ENCODE measurements at places on chromosomes 3 and 15.

GRCh38 chr3:102113421-102114041 lies 264.2 kb downstream of the NFKBIZ start:
- no peak for DNase-seq

GRCh38 chr3:105857601-105858000 lies 11.2 kb downstream of the CBLB start:
- DNase-seq = no peak

DNA sequence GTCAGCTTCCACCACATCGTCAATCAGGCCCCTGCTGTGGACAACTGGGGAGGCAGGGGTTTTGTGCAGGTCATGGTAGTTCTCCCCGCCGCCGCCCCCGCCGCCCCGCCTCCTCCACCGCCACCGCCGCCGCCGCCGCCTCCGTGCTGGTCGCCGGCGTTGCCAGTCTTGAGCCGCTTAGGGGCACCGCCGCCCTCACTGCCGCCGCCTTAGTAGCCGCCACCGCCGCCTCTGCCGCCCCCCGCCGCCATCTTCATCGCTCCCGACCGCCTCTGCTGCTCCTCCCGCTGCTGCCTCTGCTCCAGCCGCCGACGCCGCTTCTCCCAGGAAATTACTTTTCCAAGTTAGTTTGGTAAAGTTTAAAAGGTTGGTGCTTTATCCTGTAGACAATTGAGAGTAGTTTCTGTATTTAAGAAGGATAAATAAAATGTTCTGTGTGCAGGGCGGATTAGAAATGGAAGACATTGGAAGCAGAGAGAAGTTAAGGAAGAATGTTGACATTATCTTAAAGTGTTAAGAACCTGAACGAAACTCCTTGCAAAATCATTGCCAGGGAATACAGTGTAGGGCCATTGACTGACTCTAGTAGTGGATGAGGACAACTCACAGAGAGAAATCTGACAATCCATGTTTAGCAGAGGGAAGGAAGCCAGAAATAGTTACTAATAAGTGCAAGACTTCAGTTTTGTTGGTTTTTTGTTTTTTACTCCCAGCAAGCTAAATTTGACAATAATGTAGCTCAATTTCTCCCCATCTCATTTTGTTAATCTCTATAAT lies 53.0 kb upstream of the GOLGA8A start:
- no peak for DNase-seq

- DNase-seq = no peak
These were observed 10.0 kb downstream of the TRPM1 start for GRCh38 chr15:31091481-31091880.

GRCh38 chr3:18847583-18848197 lies 300.6 kb upstream of the KCNH8 start:
- no peak for DNase-seq

- DNase-seq = no peak
These were observed 167.5 kb downstream of the GOLGA6L4 start for GRCh38 chr15:84402856-84403608.

GRCh38 chr3:112651071-112651470 lies 10.1 kb upstream of the CCDC80 start:
- DNase-seq = no peak

DNA sequence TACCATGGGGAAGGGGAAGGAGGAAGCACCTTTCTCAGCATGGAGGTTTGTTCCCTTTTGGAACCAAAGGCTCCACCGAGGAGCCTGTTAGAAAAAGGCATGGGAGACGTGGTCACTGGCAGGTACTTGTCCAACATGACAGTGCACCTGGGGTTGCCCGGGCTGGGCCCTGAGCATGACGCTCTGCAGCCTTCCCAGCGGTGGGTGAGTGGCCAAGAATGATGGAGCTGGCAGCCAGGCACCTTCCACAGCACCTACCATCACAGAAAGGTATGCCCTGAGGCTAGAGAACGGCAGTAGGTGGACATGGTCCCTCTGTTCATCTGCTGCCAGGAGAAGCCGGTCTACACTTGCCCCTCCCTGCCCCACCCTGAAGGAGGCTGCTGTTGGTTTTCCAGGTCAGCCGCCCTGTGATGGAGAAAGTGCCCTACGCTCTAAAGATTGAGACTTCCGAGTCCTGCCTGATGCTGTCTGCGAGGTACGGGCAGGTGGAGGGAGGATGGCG lies 29.0 kb upstream of the NR2C2 start:
- DNase-seq = no peak

- DNase-seq = no peak
These were observed 2.5 kb upstream of the MTMR14 start for GRCh38 chr3:9646800-9647152.

GRCh38 chr3:15206662-15207576 lies 873 bp downstream of the CAPN7 start:
- DNase-seq = peak; percentile 61

DNA sequence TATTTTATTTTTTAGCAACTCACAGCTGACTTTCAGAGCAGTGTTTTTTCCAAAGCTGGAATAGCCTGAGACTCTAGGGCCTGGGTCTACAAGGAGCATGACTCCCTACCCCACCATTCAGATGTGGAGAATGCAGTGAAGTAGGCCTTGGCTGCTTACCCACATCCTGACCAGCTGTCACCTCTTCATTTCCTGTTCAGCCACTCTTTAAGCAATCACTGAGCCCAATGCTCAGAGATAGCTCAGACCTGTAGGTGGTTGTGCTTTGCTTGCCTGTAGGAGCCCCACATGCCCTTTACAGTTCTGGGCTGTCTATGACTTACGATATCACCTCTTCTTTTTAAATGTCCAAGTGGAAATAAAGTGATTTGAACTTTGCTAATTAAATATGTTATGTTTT lies 148.1 kb downstream of the NEK11 start:
- no peak for DNase-seq

- no peak for DNase-seq
These were observed 308.4 kb downstream of the RPLP1 start for GRCh38 chr15:69760890-69761568.

DNA sequence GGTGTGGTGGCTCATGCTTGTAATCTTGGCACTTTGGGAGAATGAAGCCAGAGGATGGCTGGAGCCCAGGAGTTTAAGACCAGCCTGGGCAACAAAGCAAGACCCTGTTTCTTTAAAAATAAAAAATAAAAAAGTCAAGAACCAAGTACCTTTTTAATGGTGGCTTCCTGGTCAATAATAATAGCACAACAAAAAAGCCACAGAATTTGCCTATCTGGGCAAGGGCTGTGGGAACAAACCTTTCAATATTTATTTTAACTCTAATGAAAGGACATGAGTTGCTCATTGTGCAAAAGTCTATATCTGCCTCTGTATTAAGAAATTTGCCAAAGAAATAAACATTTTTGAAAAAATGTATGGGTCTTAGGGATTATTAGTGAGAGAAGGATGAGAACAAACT lies 2.1 kb downstream of the ZNF609 start:
- DNase-seq = no peak

- no peak for DNase-seq
These were observed 1027.3 kb downstream of the TUSC7 start for GRCh38 chr3:117736846-117737245.

- no peak for DNase-seq
These were observed 54.0 kb downstream of the DPH6 start for GRCh38 chr15:35491999-35492398.

DNA sequence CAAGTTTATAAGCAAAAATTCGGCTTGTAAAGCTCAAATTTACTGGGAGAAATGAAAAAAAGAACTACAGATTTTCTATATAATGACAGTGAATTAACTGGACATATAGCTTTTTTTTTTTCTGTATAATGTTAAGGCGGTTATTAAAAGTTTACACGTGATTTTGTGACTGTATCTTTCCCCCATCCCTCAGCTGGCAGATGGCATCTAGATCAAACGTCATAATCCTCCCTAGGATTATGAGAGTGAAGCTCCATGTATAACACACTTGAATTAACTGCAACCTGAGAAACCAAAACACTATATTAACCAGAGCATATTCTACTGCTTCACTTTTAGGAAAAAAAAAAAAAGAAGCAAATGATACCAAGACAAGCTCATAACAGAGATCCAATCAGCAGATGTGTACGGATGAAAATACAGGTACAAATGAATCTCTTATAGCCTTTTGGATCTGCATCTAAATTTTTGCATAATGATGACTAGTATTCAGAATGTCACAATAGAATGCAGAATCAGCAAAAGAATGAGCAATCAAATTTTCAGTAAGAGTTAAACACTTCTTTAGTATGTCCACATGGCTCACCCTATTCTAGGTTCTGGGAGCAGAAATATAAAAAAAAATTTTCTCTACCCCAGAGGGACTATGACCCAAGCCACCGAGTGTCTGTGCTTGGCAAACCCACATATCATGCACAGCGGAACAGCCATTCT lies 12.4 kb downstream of the MOBP start:
- DNase-seq = no peak

- no peak for DNase-seq
These were observed 223.6 kb upstream of the PDZRN3 start for GRCh38 chr3:73848173-73848906.

GRCh38 chr3:148500881-148501280 lies 196.8 kb upstream of the AGTR1 start:
- DNase-seq = no peak

GRCh38 chr15:77349666-77350065 lies 70.2 kb downstream of the PEAK1 start:
- DNase-seq = no peak

DNA sequence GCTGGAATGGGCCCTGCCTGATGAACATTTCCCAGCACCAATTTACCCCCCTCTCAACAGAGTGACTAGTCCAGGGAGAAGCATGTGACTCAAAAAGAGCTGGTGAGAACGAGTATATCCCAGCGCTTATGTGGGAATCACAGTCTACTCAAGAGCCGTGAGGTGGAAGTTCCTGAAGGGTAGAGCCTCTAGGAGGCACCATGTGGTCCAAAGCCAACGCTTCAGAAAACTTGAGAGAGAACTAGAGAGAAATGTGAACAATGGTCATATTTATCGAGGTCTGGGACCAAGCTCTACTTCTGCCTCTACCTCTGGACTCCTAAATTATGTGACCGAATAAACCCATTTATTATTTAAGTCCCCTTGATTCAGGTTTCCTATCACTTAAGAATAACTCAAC lies 111.0 kb upstream of the RAP2B start:
- DNase-seq = no peak

DNA sequence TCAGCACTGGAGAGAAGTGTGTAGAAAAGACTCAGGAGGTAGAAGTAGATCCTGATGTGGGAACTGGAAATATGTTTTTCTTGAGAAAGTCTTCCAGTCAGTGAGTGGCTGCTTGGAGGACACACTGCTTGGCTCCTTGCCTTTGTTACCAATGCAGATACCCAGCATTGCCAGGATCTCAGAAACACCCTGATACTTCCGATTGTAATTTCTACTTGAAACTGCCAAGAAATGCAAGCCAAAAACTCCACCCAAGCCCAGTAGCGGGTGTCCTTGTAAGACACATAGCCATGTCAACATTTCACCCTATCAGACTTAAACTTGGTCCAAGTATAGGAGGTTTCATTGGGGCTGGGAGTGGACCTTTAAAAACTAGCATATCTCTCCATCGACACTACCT lies 141.8 kb downstream of the ALDH1A2 start:
- DNase-seq = no peak

GRCh38 chr15:63582718-63583426 lies 14.3 kb upstream of the FBXL22 start:
- DNase-seq = no peak

DNA sequence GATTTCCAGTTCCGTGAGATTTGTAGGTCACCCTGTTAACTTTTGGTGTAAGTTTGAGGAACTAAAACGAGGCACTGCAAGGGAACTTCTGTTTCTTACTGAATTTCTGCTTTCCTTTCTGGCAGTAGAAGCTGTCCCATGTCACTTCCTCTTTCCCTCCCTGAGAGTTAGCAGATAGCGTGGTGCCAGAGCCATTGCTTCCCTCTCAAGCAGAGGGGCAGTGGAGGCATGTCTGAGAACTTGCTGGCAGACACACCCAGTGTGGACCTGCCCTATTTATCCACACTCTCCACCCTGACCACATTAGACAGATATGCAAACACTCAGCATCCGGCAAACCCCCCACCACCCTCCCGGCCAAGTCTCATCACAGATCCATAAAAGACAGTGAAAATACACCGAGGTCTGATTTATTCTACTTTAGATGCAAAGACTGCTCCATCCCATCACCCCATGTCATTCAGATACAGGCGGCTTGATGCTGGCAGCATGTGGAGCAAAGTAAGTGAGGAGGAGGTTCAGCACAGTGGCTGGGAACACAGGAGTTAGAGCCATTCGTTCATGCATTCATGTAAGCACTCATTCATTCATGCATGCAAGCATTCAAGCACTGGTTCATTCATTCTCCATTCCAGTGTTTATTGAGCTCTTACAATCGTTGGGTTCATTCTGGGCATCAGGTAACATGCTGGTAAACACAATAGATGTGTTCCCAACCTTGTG lies 324.7 kb downstream of the SHQ1 start:
- peak; percentile 37 for DNase-seq

GRCh38 chr15:81942157-81942556 lies 103.7 kb downstream of the MEX3B start:
- DNase-seq = no peak

GRCh38 chr3:35946121-35946853 lies 307.0 kb downstream of the ARPP21 start:
- DNase-seq = no peak

- no peak for DNase-seq
These were observed 32.5 kb downstream of the CDCP1 start for GRCh38 chr3:45113625-45114050.

DNA sequence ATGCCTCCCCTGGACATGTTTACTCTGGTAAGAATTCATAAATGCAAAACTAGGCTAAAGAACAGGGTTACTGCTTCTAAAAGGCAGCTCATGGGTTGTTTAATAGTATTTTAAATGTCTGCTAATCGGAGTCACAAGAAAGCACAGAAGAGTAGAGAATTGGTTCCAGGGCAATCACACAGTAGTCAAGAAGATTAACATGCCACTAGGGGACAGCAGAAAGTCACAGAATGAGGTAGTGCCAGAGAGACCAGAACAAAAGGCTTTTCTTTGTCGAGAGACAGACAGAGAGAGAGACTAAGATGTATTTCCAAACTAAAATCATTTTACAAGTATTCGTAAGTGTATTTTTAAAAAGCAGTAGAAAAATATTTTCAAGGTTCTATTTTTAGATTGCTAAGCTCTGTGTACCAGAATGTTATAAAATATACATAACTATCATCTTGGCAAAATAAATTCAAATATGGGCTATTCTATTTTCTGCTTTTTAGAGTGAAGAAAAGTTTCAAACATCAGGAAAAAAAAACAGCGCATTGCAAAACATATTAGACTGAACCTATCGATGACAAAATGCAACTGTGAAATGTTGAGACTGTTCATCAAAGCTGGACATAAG lies 78.3 kb upstream of the CDIN1 start:
- DNase-seq = no peak

DNA sequence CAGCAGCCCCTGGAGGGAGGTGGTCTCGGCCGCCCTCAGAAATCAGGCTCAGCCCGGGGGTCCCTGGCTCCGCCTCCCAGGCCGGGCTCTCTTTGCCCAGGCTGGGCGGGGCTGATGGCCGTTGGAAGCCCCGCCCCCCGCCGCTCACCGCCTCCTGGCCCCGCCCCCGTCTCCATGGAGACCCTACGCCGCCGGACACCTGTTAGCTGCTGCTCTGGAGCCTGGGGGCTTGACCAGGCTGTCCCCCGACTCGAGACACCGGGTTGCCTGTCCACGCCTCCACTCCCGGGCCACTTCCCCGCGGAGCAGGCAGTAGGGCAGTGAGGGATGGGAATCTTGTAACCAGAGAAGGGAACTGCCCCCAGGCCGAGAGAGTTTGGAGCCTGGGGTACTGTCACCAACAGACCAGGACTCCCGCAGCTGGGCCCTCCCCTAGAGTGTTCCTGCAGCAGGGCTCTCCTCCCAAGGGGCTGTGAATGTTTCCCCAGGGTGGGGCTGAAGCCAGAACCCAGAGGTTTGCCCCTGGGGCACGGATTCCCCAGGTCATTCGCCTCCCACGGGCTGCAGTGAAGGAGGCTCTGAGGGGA lies 27.8 kb upstream of the RPL32 start:
- DNase-seq = no peak

Measured in head of caudate nucleus (tissue), 42 donors.